ENCODE measurements at places on chromosomes 2 and 18.

DNA sequence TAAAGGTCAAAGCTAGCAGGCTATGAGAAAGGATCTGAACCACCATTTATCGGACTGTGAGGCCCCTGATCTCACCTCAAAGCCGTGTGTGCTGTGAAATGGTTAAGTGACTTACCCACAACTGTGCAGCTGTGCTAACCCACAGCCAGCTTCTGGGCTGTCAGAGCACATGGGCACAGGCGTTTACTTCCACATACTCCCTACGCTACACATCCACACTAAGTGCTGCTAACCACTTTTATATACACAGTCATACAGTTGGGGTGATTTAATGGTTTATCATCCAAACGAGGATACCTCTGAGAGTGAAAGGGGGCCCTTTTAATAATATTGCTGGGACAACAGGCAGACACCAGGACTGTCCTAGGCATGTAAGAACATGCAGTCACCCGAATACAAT is 37.3 kb downstream of the CYRIA start:
- DNase-seq, result no peak

- DNase-seq, result no peak
Observed at GRCh38 chr2:235230821-235231601, 262.8 kb upstream of the AGAP1 start.

DNA sequence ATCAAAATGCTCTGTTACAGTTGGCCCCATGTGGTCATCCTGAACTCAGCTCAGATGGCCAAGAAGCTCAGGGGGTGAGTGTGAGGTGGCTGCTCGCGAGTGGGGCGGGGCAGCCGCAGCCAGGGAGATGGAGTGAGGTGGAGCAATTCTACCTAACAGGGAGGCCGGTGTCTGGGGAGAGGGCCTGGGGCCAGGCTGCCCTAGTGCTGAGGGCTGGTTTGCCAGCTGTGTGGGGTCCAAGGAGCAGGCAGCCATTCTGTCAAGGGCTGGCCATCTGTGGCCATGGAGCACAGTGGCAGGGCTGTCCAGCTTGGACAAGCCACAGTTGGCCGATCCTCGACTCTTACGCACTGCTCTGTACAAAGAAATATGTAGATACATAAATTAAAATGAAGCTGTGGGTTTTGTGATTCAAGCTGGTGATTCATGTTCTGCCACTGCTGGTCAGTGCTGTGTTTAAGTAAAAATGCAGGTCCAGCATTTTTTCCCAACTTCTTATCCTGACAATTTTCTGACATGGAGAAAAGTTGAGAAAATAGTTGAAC is 82.1 kb downstream of the HS6ST1 start:
- no peak for DNase-seq

GRCh38 chr2:191345788-191346187 is 100.6 kb downstream of the MYO1B start:
- no peak for DNase-seq

DNA sequence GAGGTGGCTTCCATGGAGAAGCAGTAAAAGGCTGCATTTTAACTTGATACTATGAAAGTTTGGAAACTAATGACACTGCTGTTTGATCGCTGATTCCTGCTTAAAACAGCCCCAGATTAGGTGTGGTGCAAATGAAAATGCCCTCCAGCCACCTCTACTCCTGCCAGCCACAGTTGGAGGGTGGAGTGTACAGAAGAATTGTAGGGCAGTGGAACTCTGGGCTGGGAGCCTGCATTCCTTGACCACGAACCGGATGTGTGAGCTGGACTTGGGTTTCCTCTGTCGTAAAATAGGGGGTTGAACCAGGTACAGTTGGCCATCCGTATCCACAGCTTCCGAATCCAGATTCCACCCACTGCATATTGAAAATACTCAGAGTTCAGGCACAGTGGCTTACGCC is 84.6 kb upstream of the RFX8 start:
- peak; percentile 76 for DNase-seq
